ENCODE measurements at places on chromosomes 3 and 15.
A peak's percentile ranks its signal among the peaks of the same experiment; 100 is the strongest.

GRCh38 chr15:81595752-81596151 is 221.7 kb upstream of the TMC3 start:
- no peak for DNase-seq

- DNase-seq = no peak
Observed at GRCh38 chr3:19559724-19560442, 374.1 kb downstream of the EFHB start.

GRCh38 chr3:55000546-55000945 is 72.7 kb upstream of the LRTM1 start:
- no peak for DNase-seq

- no peak for DNase-seq
Observed at GRCh38 chr3:187006864-187007630, 76.7 kb downstream of the ST6GAL1 start.

- no peak for DNase-seq
Observed at GRCh38 chr15:57533448-57533799, 58.3 kb upstream of the MYZAP start.

DNA sequence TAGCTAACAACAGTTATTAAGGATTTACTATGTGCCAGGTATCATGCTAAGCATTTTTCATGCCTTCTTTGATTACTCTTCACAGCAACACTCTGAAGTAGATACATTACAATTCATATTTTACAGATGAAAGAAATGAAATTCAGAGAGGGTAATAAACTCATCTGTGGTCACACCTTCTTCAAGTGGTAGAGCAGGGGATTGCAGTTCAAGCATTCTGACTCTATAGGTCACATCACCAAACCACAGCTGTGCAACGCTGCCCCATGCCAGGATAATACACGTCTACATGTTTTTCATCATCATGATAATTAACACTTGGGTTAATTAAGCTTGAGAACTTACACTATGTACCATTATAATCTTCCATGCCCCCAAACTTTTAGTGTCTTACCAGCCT is 98.5 kb downstream of the LRRC3B start:
- no peak for DNase-seq

- no peak for DNase-seq
Observed at GRCh38 chr3:46406443-46406787, 451 bp downstream of the CCR5AS start.

- DNase-seq = no peak
Observed at GRCh38 chr15:39096608-39097205, 484.2 kb upstream of the THBS1 start.

DNA sequence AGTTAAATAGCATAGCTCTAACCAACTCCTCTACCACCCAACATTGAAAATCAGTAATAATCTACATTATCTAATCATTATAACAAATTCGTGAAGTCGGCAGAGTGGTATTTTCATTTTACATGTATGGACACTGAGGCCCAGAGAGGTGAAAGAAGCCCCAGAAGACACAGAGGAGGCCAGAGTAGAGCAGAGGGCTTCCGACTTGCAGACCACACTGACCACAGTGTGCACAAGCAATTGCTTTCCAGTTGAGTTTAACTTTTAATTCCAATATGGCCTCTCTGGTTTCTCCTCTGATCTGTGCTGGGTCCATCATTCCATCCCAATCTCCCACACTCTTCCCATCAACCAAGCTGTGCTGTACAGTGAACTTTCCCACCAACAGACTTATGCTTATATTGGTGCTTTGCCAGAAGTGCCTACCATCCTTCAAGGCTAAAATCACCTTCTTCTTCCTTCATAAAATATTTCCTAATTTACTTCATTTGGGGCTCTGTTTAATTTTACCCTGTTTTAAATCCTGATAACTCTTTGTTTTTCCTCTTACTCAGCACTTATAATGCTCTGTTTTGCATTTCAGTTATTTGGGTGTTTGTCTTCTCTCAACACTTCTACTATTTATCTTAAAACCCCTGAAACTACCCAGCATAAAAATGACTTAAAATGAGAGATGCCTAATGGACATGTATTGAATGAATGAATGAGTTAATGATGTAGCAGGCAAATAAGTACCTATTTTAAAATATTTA is 81.8 kb upstream of the TNFSF10 start:
- DNase-seq = no peak

GRCh38 chr15:79128556-79128955 is 38.0 kb upstream of the RASGRF1 start:
- DNase-seq = no peak

DNA sequence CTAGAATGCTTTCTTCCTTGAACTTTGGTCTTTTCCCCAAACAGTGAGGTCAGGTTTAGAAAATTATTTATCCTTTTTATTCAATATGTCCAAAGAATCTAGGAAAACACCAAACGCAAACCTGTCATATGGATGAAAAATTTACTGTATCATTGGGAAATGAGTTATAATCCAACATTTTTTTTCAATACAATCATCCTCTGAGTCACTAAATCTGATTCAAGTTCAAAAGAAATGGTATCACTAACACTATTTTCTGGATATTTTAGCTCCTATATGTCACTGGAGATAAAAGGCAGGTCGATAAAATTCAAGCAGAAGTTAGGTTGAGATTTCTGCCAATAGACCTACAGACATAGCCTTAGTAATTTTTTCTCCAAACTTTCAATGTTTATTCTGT is 591.6 kb upstream of the AGTR1 start:
- DNase-seq = no peak

GRCh38 chr3:194880940-194881925 is 195.6 kb downstream of the FAM43A start:
- no peak for DNase-seq

- no peak for DNase-seq
Observed at GRCh38 chr15:89105147-89105546, 16.9 kb downstream of the ABHD2 start.

GRCh38 chr3:24433838-24434591 is 60.6 kb downstream of the THRB start:
- DNase-seq = no peak

DNA sequence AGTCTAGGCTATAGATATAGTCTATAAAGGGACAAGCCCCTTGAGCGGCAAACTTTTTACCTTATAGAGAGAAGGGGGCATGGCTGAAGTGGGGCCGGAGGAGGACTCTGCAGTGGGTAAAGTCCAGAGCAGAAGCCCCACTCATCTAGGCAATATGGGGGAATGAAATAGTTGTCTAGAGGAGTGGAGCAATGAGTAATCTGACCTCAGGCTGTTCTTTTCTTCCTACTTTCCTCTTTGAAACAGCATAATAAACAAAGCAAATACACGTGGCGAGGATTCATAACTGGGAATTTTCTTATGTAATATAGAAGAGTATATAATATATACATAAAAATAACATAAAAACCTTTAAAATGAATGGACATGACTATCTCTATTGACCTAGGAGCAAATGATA is 546.4 kb upstream of the ZNF385D start:
- no peak for DNase-seq

DNA sequence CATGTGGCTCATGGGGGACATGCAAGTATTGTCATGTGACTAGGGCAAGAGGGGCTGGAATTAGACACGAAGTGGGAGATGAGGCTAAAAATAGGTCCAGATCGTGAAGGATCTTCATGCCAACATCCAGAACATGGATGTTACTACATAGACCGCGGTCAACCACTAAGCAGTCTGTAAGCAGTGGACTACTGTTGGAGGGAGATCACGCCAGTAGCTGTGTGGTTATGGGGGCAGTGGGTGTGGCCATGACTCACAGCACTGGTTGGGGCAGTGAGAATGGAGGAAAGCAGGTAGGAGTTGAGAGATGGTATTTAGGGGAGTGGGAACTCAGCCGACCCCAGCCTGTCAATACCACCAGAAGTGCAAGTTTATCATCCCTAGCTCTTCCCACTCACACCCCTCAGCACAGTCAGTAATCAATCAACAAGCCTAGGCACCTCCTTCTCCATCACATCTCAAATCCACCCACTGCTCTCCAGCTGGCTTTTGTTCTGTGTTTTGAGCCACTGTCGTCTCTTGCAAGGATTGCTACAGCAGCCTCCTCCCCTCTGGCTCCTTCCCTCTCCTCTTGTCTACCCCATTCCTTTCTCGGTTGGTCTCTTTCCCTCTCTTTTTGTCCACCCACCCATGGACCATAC is 107.2 kb upstream of the ABHD17C start:
- no peak for DNase-seq

DNA sequence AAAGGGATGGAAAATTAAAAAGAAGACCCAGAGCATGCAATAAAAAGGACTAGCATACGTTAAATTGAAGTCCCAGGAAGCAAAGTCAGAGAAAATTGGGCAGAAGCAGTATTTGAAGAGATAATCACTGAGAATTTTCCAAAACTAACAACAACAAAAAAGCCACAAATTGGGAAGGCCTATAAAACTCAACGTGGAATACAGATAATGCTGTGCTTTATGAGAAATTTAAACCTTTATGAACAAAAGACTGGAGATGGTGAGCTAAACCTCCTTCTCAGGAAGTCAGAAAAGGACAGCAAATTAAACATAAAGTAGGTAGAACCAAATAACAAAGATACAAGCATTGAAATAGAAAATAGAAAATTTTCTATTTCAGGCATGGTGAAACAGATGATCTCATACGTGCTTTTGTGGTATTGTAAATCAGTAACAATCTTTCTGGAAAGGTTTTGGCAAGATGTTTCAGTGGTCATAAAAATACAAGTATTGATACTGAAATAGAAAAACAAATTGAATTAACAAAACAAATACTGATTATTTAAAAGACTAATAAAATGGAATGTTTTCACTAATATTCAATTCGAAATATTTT is 55.6 kb downstream of the LYSMD4 start:
- no peak for DNase-seq

GRCh38 chr15:60673918-60674558 is 195.1 kb upstream of the ICE2 start:
- peak; percentile 78 for DNase-seq

GRCh38 chr15:89416339-89417183 is 79.8 kb downstream of the RHCG start:
- DNase-seq = peak; percentile 90

DNA sequence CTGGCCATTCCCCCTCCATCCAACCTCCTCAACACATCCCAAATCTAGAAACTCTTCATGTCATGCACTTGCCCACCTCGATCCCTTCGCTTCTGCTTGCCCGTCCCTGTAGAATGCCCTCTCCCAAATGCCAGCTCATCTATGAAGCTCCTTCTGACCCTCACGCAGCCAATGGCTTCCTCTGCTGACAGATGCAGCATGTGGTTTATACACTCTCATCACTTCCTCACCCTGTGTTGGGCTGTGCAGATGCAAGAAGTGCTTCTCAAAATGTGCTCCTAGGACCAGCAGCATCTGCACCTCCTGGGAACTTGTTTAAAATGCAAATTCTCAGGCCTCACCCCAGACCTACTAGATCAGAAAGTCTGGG is 51.7 kb downstream of the SEMA5B start:
- DNase-seq = peak; percentile 19

DNA sequence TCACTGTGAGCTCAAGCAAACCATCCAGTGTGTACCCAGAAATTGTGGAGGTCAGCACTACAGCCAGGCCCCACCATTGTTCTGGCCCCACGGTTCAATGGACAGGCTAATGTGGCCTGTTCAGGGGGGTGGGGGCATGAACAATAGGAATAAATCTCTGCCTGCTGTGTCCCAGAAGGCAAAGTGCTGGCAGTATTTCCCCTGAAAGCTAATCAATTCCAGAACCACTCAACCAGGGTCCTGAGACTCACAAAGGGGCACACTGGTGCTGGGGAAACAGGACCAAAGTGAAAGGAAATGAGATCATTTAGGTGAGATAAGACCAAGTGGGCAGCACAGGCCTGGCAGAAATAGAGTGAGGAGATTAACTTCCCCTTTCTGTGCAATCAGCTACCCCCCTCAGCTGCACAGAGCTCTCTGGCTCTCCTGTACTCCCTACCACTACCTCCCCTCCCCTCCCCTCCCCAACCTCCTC is 11.5 kb downstream of the CRYGS start:
- no peak for DNase-seq

GRCh38 chr3:170414202-170414663 is 4.4 kb upstream of the CLDN11 start:
- peak; percentile 45 for DNase-seq

DNA sequence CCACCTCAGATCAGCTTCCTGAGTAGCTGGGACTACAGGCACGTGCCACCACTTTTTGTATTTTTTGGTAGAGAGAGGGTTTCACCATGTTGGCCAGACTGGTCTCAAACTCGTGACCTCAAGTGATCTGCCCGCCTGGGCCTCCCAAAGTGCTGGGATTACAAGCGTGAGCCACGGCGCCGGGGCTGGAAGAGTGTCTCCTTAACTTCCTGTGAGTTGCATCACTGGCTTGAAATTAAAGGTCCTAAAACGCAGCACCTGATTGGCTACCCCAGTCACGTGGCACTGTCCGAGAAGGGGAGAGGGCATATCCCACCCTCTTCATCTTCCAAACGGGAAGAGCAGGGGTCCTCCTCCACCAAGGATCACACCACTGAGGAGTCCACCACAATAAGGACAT is 5.5 kb upstream of the FAM174B start:
- DNase-seq = no peak

- peak; percentile 81 for DNase-seq
Observed at GRCh38 chr15:73950831-73951561, 24.7 kb downstream of the LOXL1 start.

DNA sequence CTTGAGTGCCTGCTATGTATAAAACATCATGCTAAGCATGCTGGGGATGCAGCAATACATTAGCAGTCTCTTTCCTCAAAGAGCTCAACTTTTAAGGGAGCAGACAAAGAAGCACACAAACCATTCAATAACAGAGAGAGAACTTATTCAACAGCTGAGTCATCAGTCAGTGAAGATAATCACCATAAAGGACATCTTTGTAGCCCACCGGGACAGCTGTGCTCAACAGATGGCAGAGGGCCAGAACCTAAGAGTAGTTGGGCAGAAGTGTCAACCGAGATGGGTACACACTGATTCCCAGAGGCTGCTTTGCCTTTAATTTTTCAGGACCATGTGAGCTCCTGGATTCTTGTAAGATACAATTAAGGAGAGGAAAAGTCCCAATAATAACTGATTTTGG is 4.2 kb upstream of the RAB8B start:
- DNase-seq = no peak

DNA sequence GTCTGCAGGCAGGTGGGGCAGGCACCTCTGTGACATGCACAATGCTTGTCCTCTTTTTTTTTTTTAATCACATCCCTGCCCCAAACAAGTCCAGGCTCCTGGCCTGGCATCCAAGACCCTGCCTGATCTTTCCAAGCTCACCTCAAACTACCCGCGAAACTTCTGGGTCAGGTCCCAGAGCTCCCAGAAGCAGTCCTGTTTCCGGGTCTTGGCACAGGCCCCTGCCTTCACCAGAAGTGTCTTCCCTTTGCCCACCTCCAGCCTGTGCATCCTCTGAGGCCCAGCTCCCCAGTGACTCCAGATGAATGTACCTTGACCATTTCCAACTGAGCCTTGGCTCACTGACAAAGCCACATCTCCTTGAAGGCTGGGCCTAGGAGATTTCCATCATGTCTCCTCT is 23.0 kb downstream of the PLA2G4E start:
- no peak for DNase-seq

GRCh38 chr15:100114571-100114970 is 227.2 kb downstream of the ADAMTS17 start:
- DNase-seq = no peak

DNA sequence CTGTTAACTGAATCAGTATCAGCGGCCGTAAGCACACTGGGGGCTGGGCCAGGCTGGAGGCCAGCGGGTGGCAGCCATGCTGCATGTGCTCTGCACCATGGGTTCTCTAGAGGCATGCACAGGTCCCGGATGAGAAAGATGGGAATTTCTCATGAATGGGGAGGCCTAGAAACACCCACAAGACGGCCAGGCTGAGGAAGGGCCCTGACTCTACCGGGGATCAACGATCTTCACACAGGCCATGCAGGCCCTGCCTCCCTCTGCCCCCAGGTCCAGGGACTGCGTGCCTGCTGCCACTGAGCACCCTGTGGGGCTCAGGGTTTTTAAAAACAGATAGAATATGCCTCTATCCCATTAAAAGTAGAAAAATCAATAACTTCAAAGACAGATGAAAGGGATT is 32.7 kb downstream of the SLC41A3 start:
- DNase-seq = no peak
